ENCODE measurements at places on chromosomes 4 and X.

DNA sequence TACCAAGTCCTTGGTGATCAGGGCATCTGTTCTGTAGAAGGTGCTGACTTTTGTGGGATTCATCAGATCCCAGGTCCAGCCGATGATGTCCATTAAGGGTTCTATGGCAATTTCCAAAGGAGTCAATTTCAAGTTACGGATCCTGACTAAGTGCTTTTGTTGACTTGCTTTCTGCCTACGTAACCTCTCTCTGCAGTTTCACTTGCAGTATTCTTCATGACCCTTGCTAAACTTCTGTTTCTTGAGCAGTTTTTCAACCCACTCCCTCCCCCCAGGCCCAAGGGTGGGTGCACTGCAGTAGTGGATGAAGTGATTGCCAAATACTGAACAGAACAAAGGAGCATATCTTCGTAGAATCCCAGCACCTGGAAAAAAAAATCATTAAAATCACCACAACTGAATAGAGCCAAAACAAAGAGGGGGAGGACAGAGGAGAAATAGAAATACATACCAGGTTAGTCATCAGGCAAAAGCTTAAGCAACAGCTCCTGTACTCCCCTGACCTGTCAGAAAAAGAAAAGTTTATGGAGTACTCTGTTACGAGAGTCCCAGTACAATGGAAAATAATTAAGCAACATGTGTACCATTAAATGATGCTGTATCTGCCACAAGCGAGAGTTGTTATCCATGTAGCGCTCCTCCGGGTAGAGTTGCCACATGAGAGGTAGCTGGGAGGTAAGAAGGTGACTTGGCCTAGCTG is 5.8 kb downstream of the CMC4 start:
- DNase-seq = no peak

GRCh38 chr4:16449406-16449805 is 223.1 kb upstream of the TAPT1 start:
- peak; percentile 83 for DNase-seq

GRCh38 chr4:158535130-158535614 is 13.5 kb downstream of the RXFP1 start:
- DNase-seq = no peak

DNA sequence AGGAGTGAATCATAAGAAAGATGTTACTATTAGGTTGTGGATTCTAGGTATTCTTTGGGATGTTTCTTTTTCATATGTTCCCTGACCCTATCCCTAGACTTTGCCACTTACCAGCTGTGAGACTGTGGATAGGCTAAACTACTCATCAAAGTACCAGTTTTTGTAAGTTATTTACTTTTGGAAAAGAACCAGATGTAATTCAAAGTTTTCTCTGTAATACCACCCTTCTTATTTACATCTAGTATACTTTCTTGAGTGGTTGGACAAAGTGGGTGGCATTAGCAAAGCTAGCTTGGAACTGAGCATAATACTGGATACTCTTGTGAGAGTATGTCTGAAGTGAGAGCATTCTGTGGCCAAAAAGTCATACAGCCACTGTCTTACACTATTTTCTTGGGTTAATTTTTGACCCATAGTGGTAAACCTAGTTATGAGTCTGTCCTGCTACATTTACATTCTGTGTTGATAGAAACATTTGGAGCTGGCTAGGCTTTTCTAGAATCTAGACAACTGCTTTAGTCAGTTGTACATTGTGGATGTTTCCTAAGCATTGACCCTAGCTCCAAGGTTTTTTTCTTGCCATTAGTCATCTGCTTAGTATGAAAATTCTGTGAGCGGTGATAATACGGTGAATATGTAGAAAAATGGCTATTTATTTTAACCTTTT is 41.7 kb downstream of the KDM6A start:
- no peak for DNase-seq

DNA sequence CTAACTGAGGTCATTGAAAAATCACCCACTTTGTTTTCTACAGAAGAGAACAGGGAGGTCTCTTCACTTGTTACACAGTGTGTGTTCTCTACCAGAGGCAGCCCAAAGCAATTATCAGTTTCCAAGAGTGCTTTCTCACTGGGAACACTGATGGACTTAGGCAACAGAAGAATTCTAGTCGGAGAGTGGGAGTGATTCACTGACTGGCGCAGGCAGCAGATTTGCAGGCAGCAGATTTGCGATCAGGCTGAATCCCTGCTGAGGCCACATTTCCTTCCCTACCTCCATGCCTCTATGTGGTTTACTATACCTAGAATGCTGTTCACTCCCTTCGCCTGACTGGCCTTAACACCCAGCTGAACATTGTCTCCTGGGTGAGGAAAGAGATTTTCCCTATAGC is 6.6 kb downstream of the OCIAD2 start:
- DNase-seq = no peak

DNA sequence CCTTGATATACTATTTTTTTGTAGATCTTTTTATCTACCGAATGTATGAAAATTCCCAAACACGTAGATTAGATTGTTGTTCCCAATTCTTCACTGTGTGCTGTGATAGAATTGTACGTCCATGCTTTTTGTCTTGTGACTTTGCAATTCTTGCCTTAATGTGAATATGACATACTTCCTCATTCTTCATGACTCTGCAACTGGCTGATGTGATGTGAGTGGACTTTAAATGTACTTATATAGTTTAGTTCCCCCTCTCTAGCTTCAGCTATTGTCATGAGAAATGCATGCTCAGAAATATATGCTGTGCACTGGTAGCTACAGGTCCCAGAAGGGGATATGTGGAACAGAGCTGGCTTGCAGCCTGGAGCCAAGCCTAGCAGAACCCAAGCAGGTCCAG is 89.4 kb downstream of the FTHL17 start:
- DNase-seq = no peak

DNA sequence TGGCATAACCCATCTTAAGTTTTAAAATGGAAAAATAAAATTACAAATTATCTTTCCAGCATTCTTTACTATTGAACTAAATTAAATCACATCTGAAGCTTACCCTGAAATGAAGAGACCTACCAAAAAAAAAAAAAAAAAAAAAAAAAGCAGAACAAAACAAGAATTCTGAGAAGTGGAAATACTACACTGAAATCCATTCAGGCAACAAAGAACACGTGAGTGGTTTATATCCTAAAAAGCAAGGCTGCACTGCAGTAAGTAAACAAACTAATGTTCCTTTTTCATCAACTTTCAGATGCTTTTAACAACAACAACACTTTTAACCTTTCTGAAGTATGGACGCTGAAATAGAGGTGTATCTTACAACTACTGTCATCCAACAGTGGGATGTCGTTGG is 7.5 kb downstream of the FRYL start:
- DNase-seq = no peak

DNA sequence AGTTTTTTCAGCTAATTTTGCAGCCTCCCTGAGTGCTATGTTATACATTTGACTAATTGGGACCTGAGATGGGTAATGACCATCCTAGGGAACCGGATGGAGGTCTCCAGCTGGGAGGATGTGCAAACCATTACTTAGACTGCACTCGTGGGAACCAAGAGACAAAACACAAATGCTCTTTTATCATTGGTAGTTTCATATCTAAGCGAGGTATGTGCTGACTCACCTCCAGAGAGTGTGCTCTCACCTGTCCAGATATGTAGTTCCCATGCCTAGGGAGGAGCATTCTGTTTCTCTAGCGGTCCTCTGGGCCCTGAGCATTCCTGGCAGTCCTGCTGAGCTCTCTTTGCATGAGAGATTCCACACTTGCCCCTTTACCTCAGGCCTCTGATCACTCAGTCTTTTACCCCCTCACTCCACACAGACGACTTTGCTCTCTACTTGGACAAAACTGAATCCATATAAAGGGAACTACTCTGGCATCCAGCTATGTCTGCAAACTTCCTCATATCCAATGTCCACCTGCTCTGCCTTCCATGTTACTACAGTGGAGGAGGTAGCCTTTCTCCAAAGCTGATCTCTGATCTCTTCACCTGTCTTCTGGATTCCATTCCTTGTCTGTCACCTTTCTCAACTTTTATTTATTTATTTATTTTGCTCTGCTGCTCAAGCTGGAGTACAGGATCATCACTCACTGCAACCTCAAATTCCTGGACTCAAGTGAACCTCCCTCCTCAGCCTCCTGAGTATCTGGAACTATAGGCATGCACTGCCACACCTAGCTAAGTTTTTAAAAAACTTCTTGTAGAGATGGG is 88.4 kb downstream of the LRP2BP start:
- no peak for DNase-seq

DNA sequence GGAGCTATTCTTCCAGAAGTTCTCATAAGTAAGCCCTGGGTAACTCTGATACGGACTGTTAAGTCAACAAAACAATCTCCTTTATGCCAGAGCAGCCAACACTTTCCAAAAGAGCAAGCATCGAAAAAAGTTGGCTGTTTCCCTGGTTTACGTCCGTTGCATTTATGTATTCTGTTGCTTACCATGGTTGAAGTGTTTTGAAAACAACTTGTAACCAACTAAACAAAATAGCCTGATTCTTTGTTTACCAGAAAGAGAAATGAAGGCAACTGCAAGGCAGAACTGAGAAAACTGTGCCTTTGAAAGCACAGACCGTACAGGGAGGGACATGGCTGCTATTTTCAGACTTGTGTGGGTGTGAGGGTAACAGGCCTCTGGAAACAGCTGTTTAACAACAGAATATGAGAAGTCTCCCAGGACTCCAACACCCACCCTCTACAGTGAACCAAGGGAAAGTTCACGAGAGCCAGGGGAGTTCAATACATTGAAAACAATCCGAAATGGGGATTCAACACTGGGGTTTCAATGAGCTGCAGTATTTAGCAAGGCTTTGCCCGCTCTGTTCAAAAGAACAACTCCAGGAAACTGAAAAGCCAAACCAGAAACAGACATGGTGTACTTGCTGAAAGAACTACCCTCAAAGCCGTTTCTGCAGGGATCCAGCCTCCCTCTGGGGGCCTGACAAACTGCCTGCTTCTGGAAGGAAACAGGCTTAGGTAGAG is 95.8 kb upstream of the EGFL6 start:
- peak; percentile 7 for DNase-seq

GRCh38 chr4:172708184-172708583 is 460.4 kb upstream of the GALNT7 start:
- no peak for DNase-seq

DNA sequence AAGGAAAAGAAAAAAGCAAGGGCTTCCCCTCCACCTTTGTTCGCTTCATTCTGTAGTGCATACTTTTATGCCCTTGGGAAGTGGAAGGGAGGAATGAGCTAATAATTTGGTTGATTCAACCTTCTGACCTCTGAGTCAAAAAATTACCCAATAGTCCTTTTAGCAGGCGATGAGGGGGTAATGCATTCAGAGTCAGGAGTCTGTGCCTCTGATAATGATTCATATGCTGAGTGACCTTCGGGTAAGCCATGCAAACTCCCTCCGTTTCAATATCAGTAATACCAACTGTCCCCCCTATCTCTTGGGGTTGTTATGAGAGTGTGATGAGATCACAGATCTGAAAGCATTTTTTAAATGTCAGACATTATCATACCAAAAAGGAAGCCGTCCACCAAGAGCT is 41.6 kb upstream of the ACSL4 start:
- no peak for DNase-seq

DNA sequence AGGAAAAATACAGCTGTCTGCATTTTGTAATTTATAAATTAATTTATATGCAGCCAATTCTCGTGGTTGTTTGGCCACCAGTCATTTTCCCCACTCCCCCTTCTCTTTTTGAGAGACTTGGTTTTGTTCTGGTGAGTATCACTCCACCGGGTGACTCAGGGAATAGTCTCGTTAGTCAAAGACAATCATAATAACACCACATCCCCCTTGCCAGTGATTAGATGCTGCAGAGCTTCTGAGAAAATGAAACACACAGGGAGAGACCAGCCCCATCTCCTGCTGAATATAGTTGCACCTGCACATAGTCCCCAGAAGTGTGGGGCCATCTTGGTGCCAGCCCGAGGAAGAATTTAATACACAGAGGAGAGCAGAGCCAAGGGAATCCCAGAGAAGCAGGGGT is 8.0 kb upstream of the FNIP2 start:
- DNase-seq = no peak

All from renal pelvis (tissue), 12 donors.